ENCODE measurements at places on chromosomes 12 and 14. TPM values are rescaled to one million over a fixed set of nuclear protein-coding genes. Genes with fewer than 3 reads are reported as not detected.

PTPRQ gene
- 0.21 TPM for total RNA-seq

WIF1 gene
- total RNA-seq: 0.07 TPM

RNASE2 gene
- total RNA-seq: not detected

RPGRIP1 gene
- total RNA-seq: 0.11 TPM

KRT8 gene
- 445 TPM for total RNA-seq

LRP1-AS gene
- total RNA-seq: not detected

RNASE1 gene
- 124 TPM for total RNA-seq

KRT75 gene
- total RNA-seq: not detected

PAX9 gene
- not detected for total RNA-seq

GPR84 gene
- not detected for total RNA-seq

TAS2R30 gene
- total RNA-seq: 1.8 TPM

KRT79 gene
- not detected for total RNA-seq

C1R gene
- total RNA-seq: 8.2 TPM

OR6C2 gene
- total RNA-seq: not detected

PTPRB gene
- total RNA-seq: 1.0 TPM

DNAJC22 gene
- total RNA-seq: 0.15 TPM

SIX6 gene
- 0.07 TPM for total RNA-seq

SLC15A4 gene
- total RNA-seq: 35.0 TPM

BEGAIN gene
- 3.3 TPM for total RNA-seq

TRIM9 gene
- total RNA-seq: 0.73 TPM

HOXC13 gene
- not detected for total RNA-seq

All from H7 (cell line).